ENCODE measurements at places on chromosomes 16 and 17. TPM values are rescaled to one million over a fixed set of nuclear protein-coding genes. Genes with fewer than 3 reads are reported as not detected.

The MYH2 gene
- 74.3 TPM for polyA plus RNA-seq

The FOXJ1 gene
- polyA plus RNA-seq = 0.05 TPM

The ERN2 gene
- not detected for polyA plus RNA-seq

The SLC2A4 gene
- 39.2 TPM for polyA plus RNA-seq

DNA sequence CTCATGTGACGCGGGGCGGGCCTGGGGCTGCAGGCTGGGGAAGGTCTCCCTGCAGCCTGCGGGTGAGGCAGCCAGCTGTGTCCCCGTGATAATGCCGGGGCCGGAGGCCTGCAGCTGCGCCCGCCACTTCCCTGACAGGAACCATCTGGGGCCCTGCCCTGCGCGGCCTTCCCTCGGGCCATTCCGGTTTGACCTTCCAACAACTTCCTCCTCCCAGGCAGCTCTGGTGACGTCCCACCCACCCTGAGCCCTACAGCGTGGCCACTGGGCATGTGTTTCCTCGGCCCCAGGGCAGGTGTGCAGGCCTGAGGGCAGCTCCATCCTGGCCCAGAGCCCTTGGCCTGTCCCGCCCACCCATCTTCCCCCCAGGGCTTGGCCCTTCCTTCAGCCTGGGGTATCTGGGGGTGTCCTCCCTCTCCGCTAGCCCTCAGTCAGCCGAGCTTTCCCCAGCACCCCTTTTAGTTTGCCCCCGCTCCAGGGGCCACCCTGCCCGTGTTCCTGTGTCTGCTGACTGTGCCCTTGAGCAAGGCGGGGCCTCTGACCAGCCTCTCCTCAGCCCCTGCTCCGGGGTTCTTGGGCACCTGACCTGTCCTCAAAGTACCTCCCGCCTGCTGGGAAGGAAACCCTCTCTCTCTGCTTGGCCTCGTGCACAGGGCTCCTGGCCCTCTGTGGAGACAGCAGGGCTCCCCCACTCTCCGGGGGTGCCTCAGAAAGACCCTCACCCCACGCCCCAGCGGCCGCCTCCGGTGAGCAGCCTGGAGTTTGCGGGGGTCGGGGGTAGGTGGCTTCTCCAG is at the start of gene CBFA2T3:
Gene CBFA2T3 (minus strand): TSS at position 190 of the 794 bp plus-strand sequence. CDS start 400 bp downstream, outside the sequence.
- DNase-seq = peak; percentile 24

DNA sequence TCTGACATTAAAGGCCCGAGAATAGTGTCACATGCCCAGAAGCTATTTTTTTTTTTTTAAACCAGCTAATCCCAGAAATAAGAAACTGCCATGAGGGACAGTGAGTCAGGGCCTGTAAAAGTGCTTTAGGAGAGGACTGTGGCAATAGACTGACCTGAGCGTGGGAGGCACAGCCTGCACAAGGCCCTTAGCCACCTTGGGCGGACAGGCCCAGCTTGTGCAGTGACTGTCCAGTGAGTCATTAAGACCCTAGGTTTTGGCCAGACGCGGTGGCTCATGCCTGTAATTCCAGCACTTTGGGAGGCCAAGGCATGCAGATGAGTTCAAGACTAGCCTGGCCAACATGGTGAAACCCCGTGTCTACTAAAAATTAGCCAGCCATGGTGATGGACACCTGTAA is 343.0 kb upstream of the ZFHX3 start:
- DNase-seq = no peak

GRCh38 chr16:81843243-81843582 is 64.1 kb downstream of the PLCG2 start:
- no peak for DNase-seq

- no peak for DNase-seq
Observed at GRCh38 chr17:64134216-64134970, 4.4 kb upstream of the ERN1 start.

DNA sequence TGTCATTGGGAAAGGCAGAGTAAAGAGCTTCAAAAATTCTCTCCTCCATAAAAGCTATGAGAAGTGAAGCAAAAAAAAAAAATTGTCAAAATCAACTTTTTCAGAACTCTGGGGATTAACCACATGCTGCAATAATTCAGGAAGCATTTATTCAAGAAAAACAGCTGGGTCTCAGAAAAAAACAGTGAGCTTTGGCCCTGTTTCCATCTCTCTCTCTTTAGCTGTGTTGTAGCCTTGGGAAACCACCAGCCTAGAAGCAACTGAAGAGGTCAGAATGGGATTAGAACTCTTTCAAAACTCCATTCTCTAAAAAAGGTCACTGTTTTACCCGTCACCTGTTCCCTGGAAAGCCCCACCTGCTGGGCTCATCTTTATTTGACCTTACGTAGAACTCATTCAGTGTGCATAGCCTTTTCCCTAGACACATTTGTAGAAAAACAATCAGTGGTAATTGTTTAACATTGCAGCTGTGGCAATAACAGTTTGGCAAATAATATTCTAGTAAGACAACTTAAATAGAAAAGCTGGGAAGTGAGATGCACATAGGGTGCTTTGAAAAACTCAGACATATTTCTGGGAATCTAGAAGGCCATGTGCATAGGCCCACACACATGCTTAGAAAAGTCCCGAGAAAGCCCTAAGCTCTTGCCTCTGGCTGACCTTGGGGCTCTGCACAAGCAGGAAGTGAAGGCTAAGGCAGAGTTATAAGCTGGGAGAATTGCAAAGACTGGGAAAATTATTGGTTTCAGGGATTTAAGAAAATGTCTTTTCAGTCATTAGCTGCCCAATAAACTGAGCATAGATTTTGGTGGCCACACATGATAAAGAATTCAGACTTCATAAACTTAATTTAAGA is 18.0 kb downstream of the SLC5A11 start:
- DNase-seq = no peak

- DNase-seq = no peak
Observed at GRCh38 chr17:82973456-82974135, 105.8 kb upstream of the METRNL start.

DNA sequence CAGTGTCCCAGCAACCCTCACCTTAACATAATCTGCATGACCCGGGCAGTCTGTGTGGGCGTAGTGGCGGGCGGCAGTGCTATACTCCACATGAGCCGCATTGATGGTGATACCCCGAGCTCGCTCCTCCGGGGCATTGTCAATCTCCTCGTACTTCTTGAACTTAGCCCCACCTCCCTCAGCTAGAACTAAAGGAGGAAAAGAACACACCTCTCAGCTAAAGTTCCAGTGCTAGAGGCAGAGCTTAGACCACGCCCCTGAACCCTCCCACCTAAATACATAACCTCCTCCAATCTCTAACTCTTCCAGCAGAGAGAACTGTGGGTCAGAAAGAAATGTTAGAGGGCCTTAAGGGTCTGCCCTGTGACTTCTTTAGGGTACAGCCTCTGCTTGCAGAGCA is 855 bp downstream of the TUFM start:
- no peak for DNase-seq

GRCh38 chr17:19948116-19948943 is 29.3 kb downstream of the AKAP10 start:
- no peak for DNase-seq

DNA sequence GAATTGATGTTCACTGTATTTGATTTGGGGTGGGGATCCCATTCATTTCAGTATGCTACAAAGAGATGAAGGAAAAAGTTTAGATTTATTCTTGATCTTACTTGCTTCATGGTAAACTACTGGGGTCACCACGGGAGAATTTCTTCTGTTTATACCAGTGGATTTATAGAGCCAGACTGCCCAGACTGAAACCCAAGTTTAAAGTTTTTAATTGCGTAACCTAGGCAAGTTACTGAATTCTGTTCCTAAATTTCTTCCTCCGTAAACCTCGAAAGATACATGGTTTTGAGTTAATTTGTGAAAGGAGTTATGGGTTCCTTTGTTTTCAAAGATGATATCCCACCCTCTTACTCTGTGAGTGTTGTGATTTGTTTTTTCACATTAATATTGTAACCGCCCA is 26.4 kb downstream of the PIGL start:
- DNase-seq = no peak

DNA sequence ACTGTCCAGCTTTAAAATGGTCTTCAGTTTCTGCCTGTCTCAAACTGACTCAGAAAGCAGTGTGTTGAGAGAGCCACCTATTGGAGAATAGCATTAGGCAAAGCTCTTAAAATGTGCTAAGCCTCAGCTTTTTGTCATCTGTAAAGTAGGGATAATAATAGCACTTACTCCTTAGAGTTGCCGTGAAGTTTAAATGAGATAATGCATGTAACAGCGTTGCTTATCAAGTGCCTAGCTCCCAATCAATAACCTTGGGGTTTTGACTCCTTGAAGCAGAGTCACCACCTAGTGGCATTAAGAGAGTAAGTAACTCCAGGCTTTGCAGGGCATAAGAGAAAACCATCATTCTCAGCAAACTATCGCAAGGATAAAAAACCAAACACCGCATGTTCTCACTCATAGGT is 163.3 kb downstream of the HS3ST2 start:
- no peak for DNase-seq

- no peak for DNase-seq
Observed at GRCh38 chr16:25656639-25657038, 35.1 kb upstream of the HS3ST4 start.

All from forelimb muscle (tissue), 1 donor.